Left cardiac atrium (tissue), 4 donors: ENCODE measurements at places on chromosomes 2 and 18. TPM values are rescaled to one million over a fixed set of nuclear protein-coding genes. Genes with fewer than 3 reads are reported as not detected.

GRCh38 chr2:206273905-206274304 lies 558 bp upstream of the ZDBF2 start:
- DNase-seq = no peak

- DNase-seq = no peak
These were observed 16.2 kb downstream of the SERPINB13 start for GRCh38 chr18:63603355-63603754.

Gene FARP2
- 18.1 TPM for total RNA-seq

GRCh38 chr18:5297597-5297996 lies 2.1 kb upstream of the ZBTB14 start:
- DNase-seq = no peak

- DNase-seq = no peak
These were observed 847.9 kb upstream of the CHAC2 start for GRCh38 chr2:52919673-52920072.

GRCh38 chr2:241386519-241386918 lies 30.4 kb downstream of the FARP2 start:
- DNase-seq = no peak

Gene GRP
- total RNA-seq = not detected

DNA sequence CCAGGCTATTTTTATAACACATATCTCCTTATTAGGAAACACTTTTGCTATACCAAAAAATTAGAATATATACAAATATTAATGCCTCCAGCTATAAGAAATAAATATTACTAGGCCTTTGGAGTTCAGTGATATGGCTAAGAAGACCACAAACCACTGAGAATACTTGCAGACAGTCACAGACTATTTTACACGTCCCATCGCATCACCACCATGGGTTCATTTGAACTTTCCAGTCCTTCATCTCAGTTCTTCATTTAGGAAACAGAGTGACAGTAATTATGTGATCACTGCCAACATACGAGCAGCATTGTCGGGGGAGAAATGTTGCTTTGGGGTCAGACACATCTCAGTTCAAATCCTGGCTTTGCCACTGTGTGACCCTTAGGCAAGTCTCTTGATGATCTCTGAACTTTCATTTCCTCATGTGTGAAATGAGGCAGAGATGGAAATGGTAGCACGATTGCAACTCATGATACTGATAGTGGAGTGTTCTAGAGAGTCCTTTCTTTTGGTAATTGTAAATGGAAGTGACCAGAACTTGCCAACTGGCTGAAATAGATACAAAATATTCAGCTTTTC lies 138.9 kb upstream of the NRP2 start:
- no peak for DNase-seq

Gene CCDC68
- 5.4 TPM for total RNA-seq

DNA sequence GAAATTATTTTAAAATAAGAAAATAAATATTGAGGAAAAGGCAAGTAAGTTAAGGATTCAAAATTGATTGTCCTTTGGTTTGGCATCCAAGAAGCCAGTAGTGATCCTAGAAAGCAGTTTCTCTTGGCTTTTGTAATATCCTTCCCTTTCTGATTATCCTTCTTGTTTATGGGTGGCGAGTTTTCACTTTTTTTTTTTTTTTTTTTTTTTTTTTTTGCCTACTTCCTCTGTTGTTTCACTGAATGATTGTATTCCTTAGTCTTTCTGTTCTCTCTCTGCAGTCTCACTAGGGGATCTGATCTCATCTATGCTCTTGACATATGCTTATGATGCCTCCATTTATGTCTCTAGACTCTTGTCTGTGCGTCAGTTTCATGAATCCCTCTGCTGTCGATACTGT lies 4.2 kb downstream of the NAPG start:
- DNase-seq = no peak

Gene ANKRD29
- 4.7 TPM for total RNA-seq

GRCh38 chr2:19667085-19667484 lies 234.7 kb downstream of the TTC32 start:
- DNase-seq = no peak

Gene CD8B2
- total RNA-seq = not detected

DNA sequence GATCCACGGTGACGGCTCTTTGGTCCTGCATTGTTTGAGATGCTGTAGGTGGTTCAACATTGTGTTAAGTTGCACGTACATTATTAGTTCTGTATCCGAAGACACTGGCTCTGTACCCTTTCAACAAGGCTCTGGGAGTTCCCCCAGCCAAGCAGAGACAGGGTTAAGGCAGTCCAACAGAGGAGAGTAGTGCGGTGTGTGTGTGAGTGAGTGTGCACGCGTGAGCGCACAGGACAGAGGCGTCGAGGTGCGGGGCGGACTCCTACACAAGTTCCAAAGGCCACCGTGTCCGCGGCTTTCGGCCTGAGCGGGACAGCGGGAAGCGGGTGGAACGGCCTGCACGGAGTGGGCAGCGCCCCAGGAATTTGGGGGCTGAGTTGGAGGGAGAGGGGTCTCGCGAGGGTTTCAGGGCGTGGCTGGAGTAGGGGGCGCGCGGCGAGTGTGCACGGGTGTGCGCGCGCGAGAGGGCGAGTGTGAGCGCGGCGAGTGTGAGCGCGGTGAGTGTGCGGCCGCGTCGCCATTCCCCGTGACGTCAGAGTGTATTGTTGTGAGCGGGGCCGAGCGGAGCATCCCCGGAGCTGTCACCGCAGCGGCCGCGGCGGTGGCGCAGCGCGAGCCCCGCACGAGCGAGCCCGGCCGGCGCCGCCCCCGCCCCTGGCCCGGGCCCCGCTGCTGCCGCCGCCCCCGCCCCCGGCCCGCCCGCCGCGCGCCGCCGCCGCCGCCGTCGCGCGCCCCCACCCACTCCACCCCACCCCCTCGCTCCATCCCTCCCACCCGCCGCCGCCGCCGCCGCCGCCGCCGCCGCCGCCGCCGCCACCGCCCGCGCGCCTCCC lies at the start of gene ASXL3:
TSS of gene ASXL3 (plus strand) at position 535 of the 833 bp plus-strand sequence. CDS start 413 bp downstream, outside the sequence.
- DNase-seq = peak; percentile 65

DNA sequence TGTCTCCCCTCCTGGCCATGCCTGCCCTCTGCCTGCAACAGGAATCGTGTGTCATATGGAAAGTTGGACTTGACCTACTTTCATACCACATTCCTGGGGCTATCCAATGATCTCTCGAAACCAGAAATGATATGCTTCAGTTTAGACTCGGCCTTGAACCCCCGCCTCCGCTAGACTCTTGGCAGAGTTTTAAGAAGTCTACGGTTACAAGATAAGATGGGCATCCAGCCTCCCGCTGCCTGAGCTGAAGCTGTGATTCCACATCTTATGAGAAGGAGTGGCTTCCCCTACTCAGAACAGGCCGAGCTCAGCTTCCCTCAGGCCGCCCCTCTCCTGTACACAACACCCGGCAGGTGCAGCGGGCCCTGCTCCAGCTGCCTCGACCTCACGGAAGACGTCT lies 73.9 kb downstream of the MTCL1 start:
- no peak for DNase-seq

Gene IL1B
- 2.2 TPM for total RNA-seq

DNA sequence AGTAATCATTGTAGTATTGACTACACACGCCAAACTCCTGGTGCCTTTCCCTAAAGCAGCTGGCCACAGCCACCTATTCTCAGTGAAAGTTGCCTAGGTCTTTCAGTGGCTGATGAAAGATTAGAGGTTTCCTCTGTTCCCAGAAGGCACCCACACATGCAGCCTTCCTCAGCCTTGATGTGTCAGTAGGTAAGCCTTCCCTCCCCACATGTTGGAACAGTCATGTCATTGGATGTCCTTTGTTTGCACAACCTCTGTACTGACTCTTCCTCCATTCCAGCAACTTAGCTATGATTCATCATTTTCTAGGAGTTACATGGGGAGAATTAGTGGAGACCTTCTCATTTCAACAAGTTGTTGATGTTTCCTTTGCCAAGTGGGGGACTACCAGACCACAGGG lies 630.8 kb upstream of the SLC39A10 start:
- no peak for DNase-seq

Gene PLCD4
- 0.73 TPM for total RNA-seq

Gene GYPC
- 86.8 TPM for total RNA-seq

- no peak for DNase-seq
These were observed 37.6 kb downstream of the CENPO start for GRCh38 chr2:24830786-24831185.

DNA sequence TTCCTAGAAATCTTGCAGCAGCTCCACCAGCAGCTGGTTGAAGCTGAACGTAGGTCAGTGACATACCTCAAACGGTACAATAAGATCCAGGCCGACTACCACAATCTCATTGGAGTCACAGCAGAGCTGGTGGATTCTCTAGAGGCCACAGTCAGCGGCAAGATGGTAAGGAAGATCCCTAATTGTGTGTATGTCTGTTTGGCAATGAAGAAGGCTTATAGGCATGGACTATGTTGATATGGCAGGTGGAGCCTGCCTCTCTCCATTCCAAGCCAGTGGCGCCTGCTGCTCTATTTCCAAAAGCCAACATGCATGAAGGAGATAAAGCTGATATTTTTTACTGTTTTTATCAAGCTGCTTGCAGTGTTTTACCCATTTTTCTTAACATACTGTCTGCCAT lies 36.8 kb downstream of the ARMC9 start:
- DNase-seq = no peak

- no peak for DNase-seq
These were observed 9.9 kb downstream of the CNNM4 start for GRCh38 chr2:96770442-96771202.

Gene ANKRD30BL
- total RNA-seq = not detected

- DNase-seq = no peak
These were observed 10.9 kb downstream of the PTPN18 start for GRCh38 chr2:130366720-130367119.

Gene CERKL
- not detected for total RNA-seq

DNA sequence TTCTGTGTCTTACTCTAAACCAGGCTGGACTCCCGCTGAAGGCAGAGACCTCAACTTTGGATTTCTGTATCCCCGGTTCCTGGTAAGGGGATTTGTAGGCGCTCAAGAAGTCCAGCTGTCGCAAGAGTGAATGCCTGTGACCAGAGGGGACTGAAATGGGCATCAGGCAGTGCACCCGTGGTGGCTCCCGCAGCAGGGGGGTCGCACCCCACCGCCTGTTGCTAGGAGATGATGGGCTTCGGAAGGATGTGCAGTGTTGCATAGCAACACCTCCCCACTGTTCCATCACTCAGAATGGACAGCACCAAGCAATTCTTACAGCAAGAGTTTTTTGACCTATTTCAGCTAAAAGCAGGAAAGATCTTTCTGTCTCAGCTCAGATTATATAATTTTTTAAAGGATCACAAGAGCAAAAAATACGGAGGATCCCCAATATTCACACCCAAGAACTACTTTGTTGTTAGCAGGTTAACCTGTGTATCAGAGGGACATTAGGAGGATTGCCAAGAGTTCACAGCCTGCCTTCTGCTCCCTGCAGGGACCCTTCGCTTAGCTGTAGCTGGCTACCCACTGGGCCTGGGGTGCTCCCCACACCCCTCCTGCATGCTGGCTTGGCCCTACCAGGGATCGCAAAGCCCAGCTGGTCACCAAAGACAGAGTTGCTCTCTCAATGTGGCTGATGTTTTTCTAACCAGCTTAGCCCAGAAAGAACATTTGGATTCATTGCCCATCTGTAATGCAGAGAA lies 63.8 kb downstream of the SOWAHC start:
- no peak for DNase-seq

Gene AKAIN1
- total RNA-seq = not detected

DNA sequence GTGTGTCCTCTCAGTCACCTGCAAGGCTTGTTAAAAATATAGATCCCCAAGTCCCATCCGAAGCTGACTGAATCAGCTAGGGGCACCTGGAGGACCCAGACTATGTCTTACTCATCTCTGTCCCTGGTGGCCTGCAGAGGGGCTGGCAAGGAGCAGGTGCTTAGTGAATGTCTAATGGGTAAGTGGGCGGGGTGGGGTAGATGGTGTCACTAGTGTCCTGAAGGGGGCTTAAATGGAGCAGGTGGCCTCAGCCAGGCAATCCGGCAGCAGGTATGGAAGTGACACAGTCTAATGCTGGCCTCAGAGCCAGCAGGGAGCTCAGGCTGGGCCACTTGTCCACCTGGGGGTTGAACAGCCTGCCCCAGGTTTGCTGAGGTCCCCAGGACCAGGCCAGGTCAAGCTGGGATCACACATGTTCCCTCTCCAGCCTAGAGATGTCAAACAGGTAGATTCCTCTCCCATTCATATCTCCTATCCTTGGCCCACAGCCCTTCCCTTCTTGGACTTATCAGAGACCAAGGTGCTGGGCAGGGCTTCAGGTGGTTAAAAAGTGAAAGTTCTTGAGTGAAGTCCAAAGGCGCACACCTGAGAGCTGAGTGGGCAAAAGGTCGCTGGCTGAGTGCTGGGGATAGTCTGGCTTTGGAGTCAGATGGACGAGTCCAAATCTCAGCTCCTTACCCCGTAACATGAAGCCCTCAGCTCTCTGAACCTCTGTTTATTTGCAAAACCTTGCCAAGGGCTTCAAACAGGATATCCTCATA lies 1.7 kb downstream of the STEAP3 start:
- DNase-seq = no peak

Gene ZC3H6
- total RNA-seq = 18.7 TPM

Gene KLHL14
- 0.08 TPM for total RNA-seq

- no peak for DNase-seq
These were observed 192.2 kb upstream of the LRRTM1 start for GRCh38 chr2:80496775-80497174.

DNA sequence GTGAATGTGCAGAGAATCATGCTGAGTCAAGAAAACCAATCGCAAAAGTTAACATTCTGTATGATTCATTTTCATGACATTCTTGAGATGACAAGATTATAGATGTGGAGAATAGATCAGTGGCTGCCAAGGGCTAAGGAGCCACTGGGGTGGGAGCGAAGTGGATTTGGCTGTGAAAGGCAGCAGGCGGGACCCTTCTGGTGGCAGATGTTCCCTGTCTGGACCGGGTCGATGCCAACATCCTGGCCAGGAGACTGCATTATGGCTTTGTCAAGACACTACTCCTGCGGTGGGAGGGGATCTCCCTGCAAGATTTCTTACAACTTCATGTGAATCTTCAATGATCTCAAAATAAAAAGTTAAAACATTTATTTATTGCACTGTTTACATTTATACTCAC lies 427.9 kb downstream of the GALR1 start:
- DNase-seq = no peak

DNA sequence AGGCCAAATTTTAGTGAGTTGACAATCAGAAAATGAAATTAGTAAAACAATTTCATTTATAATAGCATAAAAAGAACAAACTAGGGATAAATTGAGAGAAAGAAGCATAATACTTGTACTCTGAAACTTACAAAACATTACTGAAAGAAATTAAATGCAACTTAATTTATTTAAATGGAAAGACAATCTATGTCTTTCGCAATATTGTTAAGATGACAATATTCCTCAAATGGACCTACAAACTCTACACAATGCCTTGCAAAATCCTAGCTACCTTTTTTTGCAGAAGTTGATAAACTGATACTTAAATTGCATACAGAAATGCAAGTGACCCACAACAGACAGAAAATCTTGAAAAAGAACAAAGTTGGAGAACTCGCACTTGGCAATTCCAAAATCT lies 9.1 kb downstream of the EPG5 start:
- DNase-seq = no peak
